Cerebellar cortex (tissue), 1 donor: ENCODE measurements at places on chromosomes 5 and 9.

DNA sequence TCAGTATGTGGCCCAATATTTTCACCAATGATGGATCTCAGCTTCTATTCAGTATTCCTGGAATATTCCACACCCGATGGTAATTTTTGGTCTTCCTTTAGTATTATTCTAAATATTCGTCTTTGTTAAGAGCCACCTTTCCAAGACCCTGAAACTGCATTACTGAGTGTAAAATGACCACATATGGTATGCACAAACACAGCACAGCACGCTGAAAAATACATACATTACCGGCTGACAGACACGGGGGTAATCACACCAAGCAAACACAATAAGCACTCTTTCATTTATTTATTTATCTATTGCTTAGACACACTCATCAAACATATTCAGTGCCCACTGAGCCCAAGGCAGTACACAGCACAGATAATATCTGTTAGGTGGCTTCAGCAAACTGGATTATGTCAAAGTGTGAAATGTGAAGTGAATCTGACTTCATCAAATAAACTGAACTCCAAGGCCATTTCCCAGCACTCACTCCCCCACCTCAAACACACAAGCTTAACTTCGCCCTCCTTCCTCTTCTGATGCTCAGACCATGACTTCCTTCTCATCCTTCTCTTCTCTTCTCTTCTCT, 1637.8 kb upstream of the C9orf72 start:
- no peak for DNase-seq

DNA sequence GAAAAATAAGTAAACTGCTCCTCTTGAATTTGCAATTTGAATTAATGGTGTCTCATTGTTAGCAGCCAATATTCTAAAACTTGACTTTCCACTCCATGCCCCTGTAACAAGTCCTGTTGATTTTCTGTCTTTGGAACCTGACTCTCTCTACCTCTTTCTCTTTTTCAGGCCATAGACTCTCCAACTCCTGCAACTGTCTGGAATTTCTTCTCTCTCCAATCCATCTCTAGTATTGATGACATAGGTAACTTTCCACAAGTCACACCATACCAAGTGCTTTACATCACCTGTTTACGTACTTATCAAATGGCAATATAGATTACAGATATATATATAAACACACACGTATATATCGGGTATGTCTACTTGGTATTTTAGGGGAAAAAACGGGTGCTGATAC, 923 bp downstream of the C5orf34 start:
- no peak for DNase-seq

GRCh38 chr5:95537501-95537900, 17.3 kb downstream of the SKIC3 start:
- DNase-seq = no peak

DNA sequence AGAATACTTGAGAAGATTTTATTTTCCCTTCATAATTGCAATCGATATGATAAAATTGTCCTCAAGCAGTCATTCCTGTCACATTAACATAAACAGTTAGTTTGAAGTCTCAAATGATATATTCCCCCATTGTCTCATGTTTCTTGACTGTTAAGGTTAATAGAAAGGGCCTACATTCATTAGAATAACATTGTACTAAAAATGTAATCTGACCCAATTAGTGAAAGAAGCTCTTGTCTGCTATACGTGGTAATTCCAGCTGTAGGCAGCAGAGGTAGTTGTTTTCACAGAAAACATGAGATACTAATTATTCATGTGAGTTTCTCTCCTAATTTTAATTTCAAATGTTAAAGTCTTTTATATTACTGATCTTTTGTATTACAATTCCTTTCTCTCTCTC, 25.9 kb upstream of the AP3B1 start:
- DNase-seq = peak; percentile 23

- no peak for DNase-seq
These were observed 54.6 kb upstream of the STXBP1 start for GRCh38 chr9:127557466-127557869.

GRCh38 chr9:125119643-125120286, 23.6 kb downstream of the SCAI start:
- no peak for DNase-seq

DNA sequence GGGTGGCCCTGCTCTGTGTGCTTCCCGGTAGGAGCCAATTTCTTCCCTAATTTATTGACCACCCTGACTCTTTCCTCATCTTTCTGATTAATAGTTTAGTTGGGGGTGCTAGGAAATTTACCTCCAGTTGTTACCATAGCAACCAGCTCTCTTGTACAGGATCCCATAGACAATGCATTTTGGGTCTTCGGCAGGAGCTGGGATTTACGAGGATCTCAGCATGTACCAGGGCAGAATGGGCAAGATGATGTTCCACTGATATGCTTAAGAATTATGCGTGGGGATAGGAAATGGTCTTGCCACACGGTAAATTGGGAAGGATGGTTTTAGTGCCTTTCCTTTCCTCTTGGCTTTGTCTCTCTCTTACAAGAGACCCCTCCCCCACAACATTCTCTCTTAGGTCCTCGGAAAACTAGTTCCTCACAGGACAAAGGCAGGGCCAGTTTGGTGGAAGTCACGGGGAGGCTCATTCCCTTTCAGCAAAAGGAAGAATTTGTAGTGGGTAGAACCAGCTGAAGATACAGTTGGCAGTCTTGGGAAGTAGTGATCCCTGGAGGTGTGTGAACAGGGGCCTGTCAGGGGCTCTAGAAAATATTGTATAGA, 133.4 kb upstream of the SHB start:
- no peak for DNase-seq

- DNase-seq = no peak
These were observed 236.1 kb downstream of the ADAMTSL1 start for GRCh38 chr9:18710065-18710464.

- no peak for DNase-seq
These were observed 1.3 kb downstream of the UBE2R2 start for GRCh38 chr9:33818167-33818846.

- DNase-seq = no peak
These were observed 21.6 kb upstream of the CSF1R start for GRCh38 chr5:150107909-150108447.

DNA sequence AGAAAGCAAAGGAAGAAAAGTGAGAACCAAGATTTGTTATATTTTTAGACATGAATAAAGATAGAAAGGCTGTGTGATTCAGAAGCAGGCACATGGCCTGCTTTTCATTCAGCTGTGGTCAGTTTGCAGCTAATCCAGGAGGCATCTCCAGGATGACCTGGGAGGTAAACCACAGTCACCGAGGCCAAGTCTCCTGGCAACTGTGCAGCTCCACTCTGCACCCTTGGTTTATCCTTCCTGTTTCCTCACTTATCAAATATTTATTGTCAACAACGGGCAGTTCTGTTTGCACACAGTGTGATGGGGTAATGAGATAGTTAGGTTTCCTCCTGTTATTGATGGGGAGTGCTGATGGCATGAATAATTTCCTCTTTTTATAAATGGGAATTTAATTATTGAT, 243.0 kb downstream of the PSAT1 start:
- DNase-seq = no peak

- no peak for DNase-seq
These were observed 172.1 kb upstream of the PPP1R2B start for GRCh38 chr5:156677963-156678362.

DNA sequence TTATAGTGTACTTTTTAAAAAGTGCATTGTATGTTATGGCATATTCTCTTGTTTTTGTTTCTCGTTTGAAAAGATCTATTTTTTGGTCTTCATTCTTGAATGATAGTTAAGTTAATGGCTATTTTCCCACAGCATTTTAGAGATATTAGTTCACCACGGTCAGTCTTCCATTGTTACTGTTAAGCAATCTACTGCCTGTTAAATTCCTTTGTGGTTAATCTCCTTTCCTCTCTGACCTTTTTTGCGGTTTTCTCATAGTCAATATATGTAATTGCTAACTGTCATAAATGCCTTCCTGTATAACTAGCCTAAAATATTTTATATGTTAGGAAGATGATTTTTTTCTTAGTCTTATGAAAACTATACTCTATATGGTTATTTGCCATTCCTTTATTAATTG, 250.8 kb upstream of the FBXL7 start:
- no peak for DNase-seq

GRCh38 chr5:5783021-5783420, 360.5 kb downstream of the ICE1 start:
- DNase-seq = no peak

- DNase-seq = no peak
These were observed 5.2 kb upstream of the ITGA2 start for GRCh38 chr5:52983731-52984636.

DNA sequence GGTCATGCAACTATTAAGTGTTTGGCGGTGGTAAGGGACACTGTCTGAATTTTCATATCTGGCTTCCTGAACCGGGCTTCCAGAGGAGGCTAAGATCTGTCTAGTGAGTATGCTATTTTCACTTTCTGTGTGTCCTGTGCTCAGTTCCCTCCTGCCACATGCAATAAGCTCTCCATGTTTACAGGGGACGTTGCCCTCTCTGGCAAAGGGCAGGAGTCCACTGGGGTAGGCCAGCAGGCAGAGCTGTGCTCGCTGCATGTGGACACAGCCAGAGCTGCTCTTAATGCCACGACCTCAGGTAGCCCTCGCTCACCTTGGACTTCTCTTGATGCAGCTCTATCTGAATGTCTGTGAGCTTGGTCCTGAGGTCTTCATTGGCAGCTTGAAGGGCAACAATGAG, 111.2 kb downstream of the JAKMIP2 start:
- no peak for DNase-seq

GRCh38 chr9:124010665-124011321, 775 bp upstream of the LHX2 start:
- peak; percentile 47 for DNase-seq

DNA sequence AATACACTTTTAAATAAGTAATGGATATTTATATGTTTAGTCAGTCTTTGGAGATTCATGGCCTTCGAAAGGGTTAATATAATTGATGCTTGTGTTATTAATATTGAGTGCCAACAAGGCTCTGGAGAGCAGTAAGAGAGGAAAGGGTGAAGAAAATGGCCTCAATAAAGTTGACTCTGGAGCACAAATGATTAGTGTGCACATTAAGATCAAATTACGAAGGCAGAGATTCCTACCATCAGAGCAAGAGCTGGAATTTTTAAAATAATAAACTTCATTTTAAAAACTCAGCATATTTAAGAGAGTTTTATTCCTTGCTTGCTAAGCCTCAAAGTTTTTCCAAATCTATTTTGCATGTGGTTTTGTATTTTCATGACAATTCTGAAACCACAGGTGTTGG, 14.8 kb downstream of the SLC44A1 start:
- DNase-seq = no peak

DNA sequence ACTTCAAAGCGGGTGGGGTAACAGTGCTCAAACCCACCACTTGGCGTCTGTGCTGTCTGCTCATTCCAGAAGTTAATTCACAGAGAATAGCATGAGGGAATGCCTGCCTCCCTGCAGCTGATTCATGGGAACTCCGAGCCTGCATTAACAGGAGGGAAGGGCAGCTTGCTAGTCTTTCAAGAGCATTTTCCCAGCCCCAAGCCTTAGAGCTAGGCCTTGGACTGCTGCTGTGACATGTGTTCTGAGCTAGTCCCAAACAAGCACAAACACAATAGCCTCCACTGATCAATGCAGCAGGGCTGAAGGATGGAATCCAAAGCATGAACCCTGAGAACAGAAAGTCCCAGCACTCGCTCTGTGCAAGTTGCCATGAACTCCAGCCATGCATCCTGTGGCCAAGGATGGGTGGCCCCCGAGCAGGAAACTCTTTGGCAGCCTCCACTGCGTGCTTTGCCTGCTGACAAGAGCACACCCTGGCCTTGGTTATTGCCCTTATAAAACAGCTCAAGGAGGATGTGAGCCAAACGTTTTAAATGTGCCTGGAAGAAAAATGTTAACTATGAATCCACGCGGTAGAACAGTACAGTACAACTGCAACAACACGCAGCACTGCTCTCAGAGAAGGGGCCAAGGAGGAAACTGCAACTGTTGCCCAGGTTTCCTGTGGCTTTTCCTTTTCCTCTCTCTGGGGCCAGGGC, 653.1 kb upstream of the KLF4 start:
- peak; percentile 36 for DNase-seq

- DNase-seq = no peak
These were observed 556.8 kb upstream of the DMAC1 start for GRCh38 chr9:8356406-8356805.

DNA sequence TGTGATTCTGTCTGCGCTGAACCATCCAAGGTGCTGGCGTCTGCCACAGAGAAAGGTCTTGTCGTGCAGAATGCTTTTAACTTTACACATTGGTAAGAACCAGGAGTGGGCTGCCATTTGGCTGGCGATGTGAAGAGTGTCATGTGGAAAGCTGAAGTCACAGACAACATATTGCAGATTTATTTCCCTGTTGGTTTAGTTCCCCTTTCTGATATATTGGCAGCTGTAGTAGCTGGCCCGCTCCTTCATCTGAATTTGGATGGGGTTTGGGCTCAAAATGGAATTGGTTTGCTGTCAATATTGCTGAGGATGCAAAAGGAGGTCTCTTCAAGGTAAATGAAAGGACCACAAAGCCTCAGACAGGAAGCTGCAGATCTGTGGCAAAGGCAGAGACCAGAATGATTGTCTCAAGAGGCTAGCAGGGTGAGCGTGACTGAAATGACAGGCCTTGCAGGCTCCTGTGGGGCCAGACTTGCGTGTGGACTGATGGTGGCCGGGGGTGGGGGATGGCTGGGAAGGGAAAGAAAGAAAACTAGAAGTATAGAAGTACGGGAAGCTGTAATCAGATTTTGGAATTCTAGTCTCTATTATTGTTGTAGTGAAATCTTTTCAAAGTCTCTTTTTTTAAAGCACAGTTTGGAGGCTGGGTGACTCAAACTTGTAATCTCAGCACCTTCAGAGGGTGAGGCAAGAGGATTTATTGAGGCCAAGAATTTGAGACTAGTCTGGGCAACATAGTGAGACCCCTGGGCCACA, 25.1 kb upstream of the CD180 start:
- no peak for DNase-seq

DNA sequence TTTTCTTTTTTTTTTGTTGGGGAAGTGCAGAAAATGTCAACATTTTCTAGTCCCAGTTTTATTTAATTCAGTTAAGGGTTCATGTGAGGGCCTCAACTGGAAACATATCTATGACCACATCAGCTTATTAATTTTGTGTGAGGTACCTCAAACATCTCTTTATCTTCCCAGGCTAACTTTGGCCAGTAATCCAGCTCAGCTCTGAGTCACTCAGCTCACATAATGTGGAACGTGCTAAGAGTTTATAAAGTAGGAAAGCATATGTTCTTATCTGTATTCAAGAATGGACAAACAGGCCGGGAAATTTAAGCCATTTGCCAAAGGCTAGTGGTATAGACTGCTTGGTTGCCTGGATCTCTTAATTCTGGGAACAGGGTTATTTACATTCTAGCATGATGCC, 118.4 kb downstream of the INSYN2B start:
- no peak for DNase-seq

GRCh38 chr5:105659396-105659795, 2011.3 kb downstream of the EFNA5 start:
- no peak for DNase-seq

GRCh38 chr5:89721931-89722330, 687.6 kb downstream of the CETN3 start:
- DNase-seq = no peak

GRCh38 chr9:136024286-136024685, 63.1 kb upstream of the UBAC1 start:
- DNase-seq = no peak

GRCh38 chr9:60546406-60546805, 367.8 kb upstream of the SPATA31A5 start:
- DNase-seq = no peak

- DNase-seq = peak; percentile 12
These were observed 46.6 kb downstream of the CD180 start for GRCh38 chr5:67149951-67150523.

- peak; percentile 57 for DNase-seq
These were observed 11.9 kb downstream of the GNPDA1 start for GRCh38 chr5:142000704-142001484.
